ENCODE measurements at places on chromosomes 5 and 9. TPM values are rescaled to one million over a fixed set of nuclear protein-coding genes. Genes with fewer than 3 reads are reported as not detected.
A peak's percentile ranks its signal among the peaks of the same experiment; 100 is the strongest.

PCDHGA12 gene
- total RNA-seq: 2.8 TPM

PCSK1 gene
- not detected for total RNA-seq

HTR4 gene
- total RNA-seq: not detected

LHX2 gene
- 0.49 TPM for total RNA-seq

OR2V1 gene
- not detected for total RNA-seq

SLC36A2 gene
- not detected for total RNA-seq

GRCh38 chr5:72234265-72234700 lies 85.8 kb downstream of the MRPS27 start:
- no peaks in the 10 kb centered on the region for H3K27me3 ChIP-seq
- no peaks in the 10 kb centered on the region for H3K4me1 ChIP-seq
- H3K4me3 ChIP-seq: no peak overlapping the region
- no peak for DNase-seq

DNA sequence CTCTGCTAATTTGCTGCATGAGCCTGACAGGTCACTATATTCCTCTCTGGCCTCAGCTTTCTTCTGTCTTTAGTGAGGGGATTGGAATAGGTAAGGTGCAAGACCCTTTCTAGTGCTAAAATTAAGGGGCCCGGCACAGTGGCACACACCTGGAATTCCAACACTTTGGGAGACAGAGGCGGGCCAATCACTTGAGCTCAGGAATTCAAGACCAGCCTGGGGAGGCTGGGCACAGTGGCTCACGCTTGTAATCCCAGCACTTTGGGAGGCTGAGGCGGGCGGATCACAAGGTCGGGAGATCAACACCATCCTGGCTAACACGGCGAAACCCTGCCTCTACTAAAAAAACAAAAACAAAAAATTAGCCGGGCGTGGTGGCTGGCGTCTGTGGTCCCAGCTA lies 37.2 kb downstream of the EGR1 start:
- no peak overlapping the region for H3K27ac ChIP-seq
- H3K4me3 ChIP-seq: no peak overlapping the region
- no peak for DNase-seq
- H3K4me1 ChIP-seq: no peaks in the 10 kb centered on the region
- peaks cover 3% of the 10 kb centered on the region for H3K36me3 ChIP-seq

GRCh38 chr5:109691996-109692395 lies 2.3 kb downstream of the MAN2A1 start:
- peaks cover 49% of the 10 kb centered on the region for H3K4me1 ChIP-seq
- peak overlapping the region; percentile 90 for H3K4me3 ChIP-seq
- DNase-seq: no peak
- no peaks in the 10 kb centered on the region for H3K27me3 ChIP-seq
- no peaks in the 10 kb centered on the region for H3K36me3 ChIP-seq

GRCh38 chr9:129471201-129472019 lies 149.5 kb downstream of the C9orf50 start:
- no peaks in the 10 kb centered on the region for H3K4me1 ChIP-seq
- no peak overlapping the region for H3K27ac ChIP-seq
- H3K36me3 ChIP-seq: no peaks in the 10 kb centered on the region
- H3K27me3 ChIP-seq: peaks cover 4% of the 10 kb centered on the region
- H3K4me3 ChIP-seq: no peak overlapping the region

GRCh38 chr5:73311291-73312110 lies 137.1 kb downstream of the FOXD1 start:
- no peaks in the 10 kb centered on the region for H3K36me3 ChIP-seq
- H3K4me1 ChIP-seq: no peaks in the 10 kb centered on the region
- DNase-seq: no peak

DNA sequence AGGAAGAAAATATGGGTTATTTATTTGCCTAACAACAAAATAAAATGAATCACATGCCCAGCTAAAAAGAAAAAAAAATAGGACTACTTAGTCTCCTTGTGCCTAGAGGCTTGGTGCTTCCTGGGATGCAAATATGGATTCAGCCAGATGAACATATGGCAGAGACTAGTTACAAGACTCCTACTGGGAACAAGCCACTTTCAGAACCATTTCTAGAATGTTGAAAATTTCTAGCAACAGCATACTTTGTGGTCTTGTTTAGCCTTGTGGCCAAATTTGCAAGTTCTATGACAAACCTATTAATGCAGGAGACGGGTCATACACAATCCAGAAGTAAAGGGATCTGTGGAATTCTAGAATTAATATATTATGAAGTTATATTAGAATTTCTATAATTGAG lies 198.7 kb downstream of the CHSY3 start:
- H3K36me3 ChIP-seq: no peaks in the 10 kb centered on the region
- no peak overlapping the region for H3K4me3 ChIP-seq
- no peaks in the 10 kb centered on the region for H3K27me3 ChIP-seq
- H3K27ac ChIP-seq: no peak overlapping the region

DNA sequence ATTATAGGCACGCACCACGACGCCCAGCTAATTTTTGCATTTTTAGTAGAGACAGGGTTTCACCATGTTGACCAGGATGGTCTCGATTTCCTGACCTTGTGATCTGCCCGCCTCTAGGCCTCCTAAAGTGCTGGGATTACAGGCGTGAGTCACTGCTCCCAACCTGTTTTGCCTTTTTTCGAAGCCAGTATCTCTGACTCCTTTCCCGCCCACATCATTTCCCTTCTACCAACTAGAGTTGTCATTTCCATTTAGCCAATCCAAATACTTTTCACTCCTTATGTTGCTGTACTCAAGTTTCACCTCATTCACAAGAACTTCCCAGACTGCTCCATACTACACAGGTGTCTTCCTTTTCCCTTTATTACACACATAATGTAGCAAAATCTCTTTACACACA lies 502.6 kb upstream of the CDH6 start:
- no peaks in the 10 kb centered on the region for H3K36me3 ChIP-seq
- H3K27ac ChIP-seq: no peak overlapping the region
- H3K4me1 ChIP-seq: no peaks in the 10 kb centered on the region
- no peak for DNase-seq

GRCh38 chr5:39427229-39427628 lies 2.4 kb upstream of the DAB2 start:
- no peak overlapping the region for H3K4me3 ChIP-seq
- no peak for DNase-seq
- H3K4me1 ChIP-seq: peaks cover 13% of the 10 kb centered on the region
- no peaks in the 10 kb centered on the region for H3K36me3 ChIP-seq

GRCh38 chr5:74623006-74623611 lies 17.4 kb downstream of the ENC1 start:
- H3K27me3 ChIP-seq: no peaks in the 10 kb centered on the region
- no peaks in the 10 kb centered on the region for H3K4me1 ChIP-seq
- no peaks in the 10 kb centered on the region for H3K36me3 ChIP-seq
- no peak overlapping the region for H3K4me3 ChIP-seq
- no peak overlapping the region for H3K27ac ChIP-seq

- H3K4me1 ChIP-seq: no peaks in the 10 kb centered on the region
- peaks cover 75% of the 10 kb centered on the region for H3K36me3 ChIP-seq
- DNase-seq: no peak
- H3K27ac ChIP-seq: no peak overlapping the region
Measured at GRCh38 chr9:131191857-131192256, 66.5 kb downstream of the NUP214 start.

- H3K4me3 ChIP-seq: no peak overlapping the region
- no peak overlapping the region for H3K27ac ChIP-seq
- H3K36me3 ChIP-seq: no peaks in the 10 kb centered on the region
- no peaks in the 10 kb centered on the region for H3K4me1 ChIP-seq
Measured at GRCh38 chr9:70439991-70440706, 25.7 kb upstream of the KLF9 start.

GRCh38 chr5:140251527-140251973 lies 51.4 kb downstream of the PFDN1 start:
- DNase-seq: peak; percentile 58
- H3K27me3 ChIP-seq: no peaks in the 10 kb centered on the region
- H3K4me1 ChIP-seq: peaks cover 27% of the 10 kb centered on the region

DNA sequence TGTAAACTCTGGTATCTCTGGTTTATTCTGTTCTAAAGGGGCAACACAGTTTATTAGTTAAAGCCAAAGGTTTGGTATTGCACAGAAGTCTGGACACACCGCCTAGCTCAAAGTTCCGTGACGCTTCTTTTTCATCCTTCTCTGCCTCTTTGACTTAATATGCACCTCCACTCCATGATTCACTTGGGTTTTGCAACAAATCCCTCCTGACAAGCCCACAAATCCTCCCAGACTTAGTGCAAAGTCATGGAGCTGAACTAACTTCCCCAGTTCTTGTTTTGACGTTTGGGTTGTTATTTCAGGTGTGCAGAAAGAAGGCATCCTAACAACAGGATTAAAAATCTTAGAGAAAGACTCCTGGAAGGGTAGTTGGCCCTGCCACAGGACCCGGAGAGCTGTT lies 441.6 kb upstream of the DMAC1 start:
- H3K27me3 ChIP-seq: no peaks in the 10 kb centered on the region
- no peak for DNase-seq
- no peaks in the 10 kb centered on the region for H3K36me3 ChIP-seq
- H3K27ac ChIP-seq: no peak overlapping the region
- no peak overlapping the region for H3K4me3 ChIP-seq

DNA sequence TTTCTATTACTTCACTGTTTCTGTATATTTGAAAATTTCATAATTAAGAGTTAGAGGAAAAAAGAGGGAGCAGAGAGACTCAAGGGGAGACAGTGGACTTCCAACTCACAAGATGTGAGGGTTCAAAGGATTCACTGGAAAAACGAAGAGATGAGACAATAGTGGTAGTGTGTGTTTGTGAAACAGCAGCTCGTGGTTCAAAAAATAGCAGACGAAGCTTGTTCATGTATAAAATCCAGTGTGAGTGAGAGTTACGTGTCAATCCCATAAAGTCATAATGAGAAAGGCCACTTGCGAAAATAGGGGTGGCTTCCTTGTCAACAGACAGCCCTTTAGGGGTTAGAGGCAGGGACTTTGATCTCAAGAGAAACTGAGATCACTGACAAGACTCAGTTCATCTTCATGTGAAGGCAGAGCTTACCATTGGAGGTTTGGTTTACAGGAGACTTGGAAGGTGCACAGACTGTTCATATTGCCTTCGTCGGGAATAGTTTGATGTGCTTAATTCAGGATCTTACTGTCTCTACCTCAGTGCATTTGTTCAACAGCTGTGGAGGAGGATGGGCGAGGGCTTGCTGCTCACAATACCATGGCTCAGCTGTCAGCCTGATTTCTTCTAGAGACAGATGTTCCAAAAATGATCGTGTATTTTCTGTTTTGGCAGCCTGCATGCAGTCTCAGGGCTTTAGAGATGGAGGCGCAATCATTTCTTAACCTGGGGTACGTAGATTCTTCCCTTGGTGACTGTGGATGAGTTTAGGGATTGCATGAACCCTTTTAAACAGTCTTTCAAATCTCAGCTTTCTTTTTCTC lies 105.7 kb upstream of the KLF9 start:
- no peaks in the 10 kb centered on the region for H3K4me1 ChIP-seq
- H3K4me3 ChIP-seq: no peak overlapping the region
- DNase-seq: no peak
- no peaks in the 10 kb centered on the region for H3K27me3 ChIP-seq

- peaks cover 21% of the 10 kb centered on the region for H3K27me3 ChIP-seq
- H3K27ac ChIP-seq: no peak overlapping the region
- no peak overlapping the region for H3K4me3 ChIP-seq
- no peak for DNase-seq
- no peaks in the 10 kb centered on the region for H3K36me3 ChIP-seq
Measured at GRCh38 chr5:159978358-159978757, 30.6 kb upstream of the TTC1 start.

GRCh38 chr9:6833518-6834192 lies 75.9 kb downstream of the KDM4C start:
- H3K36me3 ChIP-seq: peaks cover 8% of the 10 kb centered on the region
- no peak for DNase-seq
- H3K27me3 ChIP-seq: no peaks in the 10 kb centered on the region
- no peak overlapping the region for H3K4me3 ChIP-seq

- no peak for DNase-seq
- H3K4me3 ChIP-seq: no peak overlapping the region
- peaks cover 8% of the 10 kb centered on the region for H3K4me1 ChIP-seq
- no peak overlapping the region for H3K27ac ChIP-seq
Measured at GRCh38 chr5:177981296-177982071, 14.6 kb downstream of the PROP1 start.

GRCh38 chr9:30628915-30629567 lies 1755.4 kb upstream of the ACO1 start:
- H3K27me3 ChIP-seq: no peaks in the 10 kb centered on the region
- DNase-seq: no peak
- H3K4me3 ChIP-seq: no peak overlapping the region
- H3K4me1 ChIP-seq: no peaks in the 10 kb centered on the region
- no peak overlapping the region for H3K27ac ChIP-seq
- H3K36me3 ChIP-seq: no peaks in the 10 kb centered on the region

- no peaks in the 10 kb centered on the region for H3K36me3 ChIP-seq
- H3K27ac ChIP-seq: no peak overlapping the region
- DNase-seq: no peak
- H3K27me3 ChIP-seq: no peaks in the 10 kb centered on the region
- no peak overlapping the region for H3K4me3 ChIP-seq
- no peaks in the 10 kb centered on the region for H3K4me1 ChIP-seq
Measured at GRCh38 chr5:35816881-35817521, 39.7 kb upstream of the IL7R start.

- no peaks in the 10 kb centered on the region for H3K27me3 ChIP-seq
- no peak for DNase-seq
- no peak overlapping the region for H3K4me3 ChIP-seq
- H3K4me1 ChIP-seq: no peaks in the 10 kb centered on the region
- H3K36me3 ChIP-seq: no peaks in the 10 kb centered on the region
- no peak overlapping the region for H3K27ac ChIP-seq
Measured at GRCh38 chr5:180115326-180116076, 43.9 kb upstream of the RNF130 start.

- peaks cover 3% of the 10 kb centered on the region for H3K4me1 ChIP-seq
- H3K4me3 ChIP-seq: no peak overlapping the region
- H3K27ac ChIP-seq: no peak overlapping the region
- H3K27me3 ChIP-seq: no peaks in the 10 kb centered on the region
- H3K36me3 ChIP-seq: no peaks in the 10 kb centered on the region
Measured at GRCh38 chr5:346229-346935, 24.9 kb downstream of the AHRR start.

GRCh38 chr5:66850354-66851075 lies 254.3 kb downstream of the MAST4 start:
- no peak overlapping the region for H3K27ac ChIP-seq
- H3K36me3 ChIP-seq: no peaks in the 10 kb centered on the region
- DNase-seq: no peak
- no peak overlapping the region for H3K4me3 ChIP-seq
- H3K27me3 ChIP-seq: peaks cover 3% of the 10 kb centered on the region

DNA sequence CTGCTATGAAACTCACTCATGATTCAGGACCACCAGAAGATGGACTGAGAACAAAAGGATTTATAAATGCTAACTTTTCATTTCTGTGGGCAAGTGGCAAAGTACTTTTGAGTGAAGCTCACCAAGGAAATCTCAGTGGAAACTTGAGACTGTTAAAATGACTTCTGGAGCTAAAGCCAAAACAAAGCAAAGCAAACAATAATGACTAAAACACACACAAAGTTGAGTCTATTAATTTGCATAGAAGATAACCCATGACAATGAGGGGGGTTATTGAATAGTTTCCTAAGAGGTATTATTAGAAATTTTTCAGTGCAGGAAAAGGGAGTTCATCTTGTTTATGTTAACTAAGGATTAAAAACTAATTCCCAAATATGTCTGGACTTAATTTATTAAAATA lies 612.8 kb upstream of the FAM174A start:
- H3K27me3 ChIP-seq: no peaks in the 10 kb centered on the region
- H3K36me3 ChIP-seq: no peaks in the 10 kb centered on the region
- no peak overlapping the region for H3K27ac ChIP-seq
- DNase-seq: no peak
